GM12891 (cell line): ENCODE measurements at places on chromosomes 5 and 9.
A peak's percentile ranks its signal among the peaks of the same experiment; 100 is the strongest.

GRCh38 chr9:112495614-112496013, 9.0 kb downstream of the KIAA1958 start:
- no peak for DNase-seq

- DNase-seq, result peak; percentile 81
Measured at GRCh38 chr9:129143031-129143927, 32.1 kb downstream of the PTPA start.

GRCh38 chr5:3996707-3997336, 401.2 kb downstream of the IRX1 start:
- no peak for DNase-seq

DNA sequence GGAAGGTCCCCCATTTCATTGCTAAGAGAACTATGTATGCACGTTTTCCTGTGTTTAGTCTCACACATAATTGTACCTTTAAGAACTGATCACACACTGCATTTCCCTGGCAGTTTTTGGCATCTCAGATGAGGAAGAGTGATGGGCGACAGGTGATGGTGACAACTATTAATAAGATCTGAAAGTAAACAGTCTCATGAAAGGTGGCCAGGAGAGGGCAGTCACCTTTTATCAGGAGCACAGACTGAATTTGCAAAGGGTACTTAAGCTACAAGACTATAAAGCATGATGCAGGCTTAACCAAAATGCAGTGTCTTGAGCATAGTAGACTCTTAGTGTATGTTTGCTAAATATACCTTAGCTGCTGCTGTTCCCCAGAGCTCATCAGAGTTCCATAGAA, 91.5 kb downstream of the GHR start:
- DNase-seq, result no peak

DNA sequence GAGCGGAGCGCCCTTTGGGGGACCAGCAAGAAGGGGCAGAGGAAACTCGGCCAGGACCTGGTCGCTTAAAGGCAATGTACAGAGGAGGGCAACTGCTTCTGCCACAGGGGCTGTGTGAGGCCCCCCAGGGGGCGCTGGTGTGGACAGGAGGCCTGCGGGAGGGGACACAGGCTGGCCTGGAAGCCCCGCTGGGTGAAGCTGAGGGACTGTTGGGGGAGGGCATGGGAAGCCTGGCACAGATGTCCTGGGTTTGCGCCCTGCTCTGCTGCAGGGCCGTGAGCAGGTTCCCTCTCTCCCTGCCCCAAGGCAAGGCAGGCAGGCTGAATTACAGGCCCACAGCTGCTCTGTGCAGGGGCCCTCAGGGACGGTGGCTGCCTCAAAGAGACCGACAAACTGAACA, 5.4 kb downstream of the MED22 start:
- no peak for DNase-seq

DNA sequence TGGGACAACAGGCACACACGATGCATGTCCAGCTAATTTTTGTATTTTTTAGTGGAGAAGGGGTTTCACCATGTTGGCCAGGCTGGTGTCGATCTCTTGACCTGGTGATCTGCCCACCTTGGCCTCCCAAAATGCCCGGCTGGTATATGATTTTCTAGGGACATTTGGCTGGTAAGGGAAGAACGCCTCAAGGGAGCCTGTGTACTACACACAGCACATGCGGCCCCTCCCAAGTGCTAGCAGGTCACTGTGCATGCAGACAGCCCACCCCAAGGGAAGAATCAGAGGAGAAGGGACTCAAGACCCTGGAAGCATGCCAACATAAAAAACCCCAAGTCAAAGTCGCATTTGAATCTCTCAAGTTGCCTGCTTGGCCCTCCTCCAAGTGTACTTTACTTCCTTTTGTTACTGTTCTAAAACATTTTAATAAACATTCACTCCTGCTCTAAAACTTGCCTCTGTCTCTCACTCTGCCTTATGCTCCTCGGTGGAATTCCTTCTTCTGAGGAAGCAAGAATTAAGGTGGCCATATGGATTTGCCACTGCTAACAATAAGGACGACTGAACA, 24.3 kb upstream of the OTULINL start:
- DNase-seq, result no peak

DNA sequence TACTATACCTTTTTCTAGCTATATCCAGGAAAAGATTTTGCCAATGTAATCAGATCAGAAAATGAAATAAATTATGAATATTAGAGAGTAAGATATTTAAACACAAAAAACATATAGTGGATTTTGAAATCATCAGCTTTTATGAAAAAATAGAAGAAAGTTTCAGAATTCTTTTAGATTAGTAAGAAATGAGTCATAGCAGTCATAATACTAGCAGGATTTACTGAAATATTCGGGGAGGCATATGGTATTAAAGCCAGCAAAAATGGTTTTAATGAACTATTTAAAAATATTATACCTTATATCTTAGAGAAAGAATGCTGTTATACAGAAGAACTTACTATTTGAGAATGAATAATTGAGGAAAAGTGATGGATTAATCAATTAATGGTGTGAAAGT, 303.6 kb upstream of the NUDT12 start:
- DNase-seq, result no peak

- no peak for DNase-seq
Measured at GRCh38 chr5:41191249-41191648, 22.1 kb downstream of the C6 start.

- no peak for DNase-seq
Measured at GRCh38 chr5:43315682-43316081, 2.5 kb upstream of the HMGCS1 start.

DNA sequence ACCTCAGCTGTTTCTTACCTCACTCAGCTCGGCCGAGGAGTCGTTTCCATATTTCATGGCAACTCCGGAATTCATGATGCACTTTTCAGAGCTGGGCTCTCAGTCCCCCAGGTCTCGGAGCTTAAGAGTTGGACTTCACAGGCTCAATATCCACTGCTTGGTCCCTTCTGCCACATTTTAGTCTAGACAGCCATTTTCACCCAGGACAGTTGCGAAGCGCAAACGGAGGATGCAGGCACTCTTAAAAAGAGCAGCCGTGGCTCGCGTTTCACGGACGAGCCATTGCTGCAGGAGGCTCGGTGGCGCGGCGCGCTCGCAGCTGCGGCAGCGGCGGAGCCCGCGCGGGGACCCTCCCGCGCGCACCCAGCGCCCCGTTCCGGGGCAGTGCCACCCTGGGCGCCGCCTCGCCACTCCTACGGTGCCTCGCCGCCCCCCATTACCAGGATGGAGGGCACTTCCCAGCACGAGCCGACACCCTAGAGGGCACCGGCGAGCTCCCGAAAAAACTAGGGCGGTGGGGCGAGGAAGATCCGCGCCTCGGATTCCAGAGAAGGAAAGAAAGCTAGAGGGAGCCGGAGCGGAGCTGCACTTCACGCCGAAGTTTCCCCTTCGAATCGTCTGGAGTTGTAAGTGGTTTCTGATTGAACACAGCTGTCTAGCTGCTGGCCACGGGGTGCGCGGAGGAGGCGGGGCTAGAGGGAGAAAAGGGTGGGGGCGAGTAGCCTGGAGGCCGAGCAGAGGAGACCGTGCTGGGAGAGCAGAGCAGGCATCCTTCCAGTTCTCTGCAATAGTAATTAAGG, 140.3 kb downstream of the TSSK1B start:
- DNase-seq, result peak; percentile 57
